ENCODE measurements at places on chromosomes 3 and 15.

DNA sequence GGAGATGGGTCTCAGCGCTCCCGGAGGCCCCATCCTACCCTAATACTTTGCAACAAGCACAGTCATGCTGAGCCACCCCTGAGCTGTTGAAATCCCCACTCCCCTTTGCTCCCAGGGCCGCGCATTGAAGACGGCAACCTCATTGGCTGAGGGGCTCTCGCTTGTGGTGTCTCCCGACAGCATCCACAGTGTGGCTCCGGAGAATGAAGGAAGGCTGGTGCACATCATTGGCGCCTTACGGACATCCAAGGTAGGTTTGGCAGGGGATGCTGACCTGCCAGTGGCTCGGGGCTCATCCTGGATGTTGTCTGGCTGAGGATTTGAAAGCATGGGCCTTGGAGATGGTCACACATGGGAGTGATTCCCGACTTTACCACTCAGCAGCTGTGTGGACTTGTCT lies 5.9 kb downstream of the TMEM43 start:
- no peak for DNase-seq

- DNase-seq, result no peak
These were observed 39.0 kb downstream of the MECOM start for GRCh38 chr3:169624533-169624972.

GRCh38 chr3:32194653-32195052 lies 43.8 kb upstream of the CMTM8 start:
- no peak for DNase-seq

GRCh38 chr3:50089609-50089945 lies 858 bp downstream of the RBM5 start:
- DNase-seq, result no peak

DNA sequence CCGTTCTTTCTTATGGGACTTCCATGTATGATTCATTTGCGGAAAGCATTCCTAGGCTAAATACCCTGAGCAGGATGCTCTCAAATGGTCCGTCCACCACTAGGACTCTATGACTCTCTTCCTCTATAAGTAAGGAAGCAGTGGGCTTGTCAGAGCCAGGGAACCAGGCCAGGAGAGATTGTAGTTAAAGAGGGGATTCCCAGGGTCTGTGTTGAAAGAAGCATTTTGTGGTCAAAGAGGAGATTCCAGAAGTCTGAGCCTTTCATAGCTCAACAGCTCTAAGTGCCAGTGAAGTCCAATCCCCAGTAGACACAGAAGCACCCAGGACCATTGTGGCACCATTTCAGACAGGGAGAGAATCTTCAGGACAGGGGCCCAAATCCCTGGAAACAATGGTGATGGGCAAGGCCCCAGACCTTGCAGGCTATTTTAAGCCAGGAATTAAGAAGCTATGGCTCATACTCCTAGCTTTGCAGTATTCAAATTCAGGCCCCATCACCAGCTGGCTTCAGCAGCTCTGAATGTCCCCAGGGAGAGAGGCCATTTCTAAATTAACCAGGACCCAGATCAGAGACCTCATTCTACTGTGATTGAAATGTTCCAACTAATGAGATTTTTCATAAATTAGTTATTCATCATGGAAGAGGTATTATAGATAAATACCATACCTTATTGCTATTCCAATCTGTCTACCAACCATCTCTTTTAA lies 81.7 kb downstream of the CD47 start:
- DNase-seq, result peak; percentile 80

DNA sequence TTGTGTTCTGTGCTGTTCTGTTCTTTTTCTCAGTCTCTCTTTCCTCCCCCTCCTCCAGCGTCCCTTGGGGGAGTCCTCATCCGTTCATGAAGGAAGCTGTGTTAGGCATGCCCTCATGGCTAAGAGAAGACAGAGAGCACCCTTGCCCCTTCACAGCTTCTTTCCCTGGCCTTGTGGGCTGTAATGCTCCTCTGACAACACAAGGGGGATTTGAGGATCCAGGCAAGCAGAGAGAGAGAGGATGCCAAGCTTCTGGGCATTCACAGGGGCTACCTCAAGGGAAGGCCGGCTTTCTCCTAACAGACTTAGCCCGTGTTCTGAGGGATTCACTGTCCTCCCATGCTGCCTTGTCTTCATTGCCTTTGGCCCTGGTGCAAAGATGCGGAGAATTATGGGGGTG lies 389.5 kb downstream of the LRTM1 start:
- no peak for DNase-seq

Measured in suppressor macrophage treated with lipopolysaccharide for 4 hours (primary cell).